ENCODE measurements at places on chromosomes 5 and 9.

- no peak for DNase-seq
These were observed 3.6 kb upstream of the NR5A1 start for GRCh38 chr9:124510650-124511425.

DNA sequence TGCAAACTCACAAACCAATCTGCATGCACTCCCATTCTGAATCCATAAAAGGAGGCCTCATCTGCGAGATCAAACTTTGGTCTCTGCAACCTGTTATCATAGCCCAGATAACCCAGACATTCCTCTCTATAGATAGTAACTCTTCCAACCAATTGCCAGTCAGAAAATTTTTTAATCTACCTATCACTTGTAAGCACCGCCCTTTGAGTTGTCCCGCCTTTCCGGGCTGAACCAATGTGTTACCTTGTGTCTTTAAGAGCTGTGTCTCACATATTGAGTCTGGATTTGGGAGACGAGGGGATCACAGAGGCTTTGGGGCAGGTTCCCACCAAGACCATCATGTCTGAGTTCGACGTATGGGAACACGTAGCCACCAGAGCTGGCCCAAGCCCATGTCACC lies 91.1 kb upstream of the PPP1R26 start:
- DNase-seq: no peak

- DNase-seq: no peak
These were observed 43.8 kb downstream of the ANKRD33B start for GRCh38 chr5:10607666-10608073.

- DNase-seq: no peak
These were observed 47.4 kb upstream of the CCDC112 start for GRCh38 chr5:115343855-115344254.

DNA sequence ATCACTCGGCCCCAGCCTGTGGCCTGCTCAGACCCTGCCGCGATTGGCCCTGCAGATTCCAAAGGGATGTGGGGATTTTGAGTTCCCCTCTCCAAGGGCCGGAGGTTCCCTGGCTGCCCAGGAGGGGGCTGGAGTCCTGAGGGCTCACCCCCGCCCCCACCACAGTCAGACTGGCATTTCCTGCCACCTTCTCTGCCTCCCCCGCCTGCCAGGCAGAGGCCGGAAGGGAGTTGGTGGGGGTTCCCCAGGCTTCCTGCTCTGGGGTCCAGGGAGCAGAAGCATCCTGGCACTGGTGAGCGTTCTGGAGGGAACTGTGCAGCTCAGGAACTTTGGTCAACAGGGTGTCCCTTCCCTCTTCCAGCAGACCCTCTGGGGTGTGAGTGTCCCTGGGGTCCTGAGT lies 70.6 kb downstream of the RXRA start:
- peak; percentile 80 for DNase-seq

GRCh38 chr5:9547122-9547947 lies 1.5 kb upstream of the SEMA5A start:
- DNase-seq: no peak

DNA sequence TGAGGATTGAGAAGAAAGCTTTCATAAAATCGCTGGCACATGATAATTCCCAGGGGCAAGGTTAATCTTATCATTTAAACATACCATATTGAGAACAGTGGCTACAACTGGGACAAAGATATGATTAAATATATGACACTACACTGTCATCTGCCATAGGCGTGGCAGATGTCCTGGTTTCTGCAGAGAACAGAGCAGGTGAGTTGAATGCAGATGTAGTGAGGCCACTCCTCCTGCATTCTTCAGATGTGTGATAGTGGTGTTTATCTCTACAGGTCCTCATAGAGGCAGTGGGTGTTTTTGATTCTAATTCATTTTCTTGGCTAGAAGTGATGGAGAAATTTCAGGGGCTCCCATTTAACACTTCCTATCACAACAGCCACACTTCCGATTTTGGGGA lies 237.0 kb upstream of the CDH9 start:
- no peak for DNase-seq
